ENCODE measurements at places on chromosomes 6 and 20. TPM values are rescaled to one million over a fixed set of nuclear protein-coding genes. Genes with fewer than 3 reads are reported as not detected.

Gene DEFB132
- total RNA-seq, result not detected

Gene TDRD6
- total RNA-seq, result 1.9 TPM

Gene OVOL2
- total RNA-seq, result 3.9 TPM

Gene TPBG
- total RNA-seq, result 27.0 TPM

Gene DSP
- total RNA-seq, result 33.9 TPM

Gene LGSN
- not detected for total RNA-seq

Gene SHLD1
- total RNA-seq, result 3.6 TPM

Gene PIGU
- total RNA-seq, result 17.3 TPM

DNA sequence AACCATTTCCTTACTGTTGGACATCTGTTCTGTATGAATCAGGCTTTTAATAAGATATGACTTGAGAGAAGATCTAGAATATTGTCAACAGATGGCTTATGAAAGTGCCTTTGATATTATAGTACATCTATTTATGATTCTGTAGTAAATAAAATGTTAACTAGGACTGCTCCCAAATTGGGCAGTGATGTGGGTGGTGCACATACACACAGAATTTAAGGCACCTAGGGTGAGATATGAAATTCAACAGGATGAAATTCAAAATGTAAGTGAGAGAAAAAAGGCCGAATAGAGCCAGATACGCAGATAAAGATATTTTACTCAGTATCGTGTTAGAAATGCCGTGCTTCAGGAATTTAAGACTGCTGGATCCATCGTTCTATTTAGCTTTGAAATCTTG is 26.3 kb downstream of the FAM50B start:
- no peak for DNase-seq

DNA sequence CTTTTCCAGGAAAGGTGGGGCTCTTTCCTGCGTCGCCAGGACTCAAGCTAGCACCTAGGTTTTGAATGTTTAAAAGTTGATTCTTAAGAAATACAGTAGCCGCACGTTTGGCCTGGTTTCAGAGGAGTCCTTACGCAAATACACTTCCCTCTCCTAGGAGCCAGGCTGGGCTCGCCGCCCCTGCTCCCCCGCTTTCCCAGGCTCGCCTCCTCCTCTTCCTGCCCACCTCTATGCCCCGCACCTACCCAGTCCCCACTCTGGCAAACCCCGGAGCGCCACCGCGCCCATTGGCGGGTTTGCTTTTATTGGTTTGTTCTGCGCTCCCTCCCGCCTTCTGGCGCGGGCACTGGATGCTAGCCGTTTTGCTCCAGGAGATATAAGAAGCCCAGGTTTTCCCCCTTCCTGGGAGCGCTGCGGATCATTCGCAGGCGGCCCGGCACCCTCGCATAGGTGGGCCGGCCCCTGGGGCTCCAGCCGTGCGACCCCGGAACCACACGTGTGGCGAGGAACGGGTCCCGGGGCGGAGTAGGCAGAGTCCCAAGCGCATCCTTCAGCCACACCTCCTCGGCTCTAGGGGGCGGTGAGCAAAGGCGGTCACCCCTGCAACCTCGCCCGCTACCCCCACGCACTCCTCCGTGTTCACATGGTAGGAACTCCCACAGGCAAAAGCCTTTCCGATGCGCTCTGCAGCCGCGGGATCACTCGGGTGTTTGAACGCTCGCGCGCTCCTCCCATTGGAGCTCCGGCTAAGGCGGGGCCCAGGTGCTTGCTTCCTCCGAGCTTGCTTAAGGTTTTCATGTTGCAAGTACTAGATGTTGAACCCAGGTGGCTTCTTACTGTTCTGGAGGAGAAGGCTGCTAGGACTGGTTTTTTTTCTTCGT is 119.0 kb downstream of the RTN4IP1 start:
- no peak for DNase-seq

DNA sequence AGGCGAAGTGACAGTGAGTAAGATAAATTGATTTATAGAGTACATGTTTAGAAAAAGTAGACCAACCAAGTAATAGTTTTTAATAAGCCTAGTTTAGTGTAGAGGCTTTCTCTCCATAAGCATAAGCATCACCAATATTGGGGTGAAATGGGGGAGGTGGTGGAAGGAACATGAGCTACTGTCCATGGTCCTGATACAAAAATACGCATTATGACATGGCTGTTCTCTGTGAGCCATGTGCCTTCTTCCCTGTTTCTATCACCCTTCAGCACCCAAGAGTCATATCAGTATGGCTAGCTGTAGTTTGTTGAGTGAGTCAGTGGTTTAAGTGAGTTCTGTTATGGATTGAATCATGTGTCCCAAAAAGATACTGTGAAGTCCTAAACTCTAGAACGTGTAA is 150.8 kb downstream of the EDN1 start:
- no peak for DNase-seq

- DNase-seq, result no peak
Measured at GRCh38 chr6:107192830-107193229, 77.5 kb upstream of the BEND3 start.

DNA sequence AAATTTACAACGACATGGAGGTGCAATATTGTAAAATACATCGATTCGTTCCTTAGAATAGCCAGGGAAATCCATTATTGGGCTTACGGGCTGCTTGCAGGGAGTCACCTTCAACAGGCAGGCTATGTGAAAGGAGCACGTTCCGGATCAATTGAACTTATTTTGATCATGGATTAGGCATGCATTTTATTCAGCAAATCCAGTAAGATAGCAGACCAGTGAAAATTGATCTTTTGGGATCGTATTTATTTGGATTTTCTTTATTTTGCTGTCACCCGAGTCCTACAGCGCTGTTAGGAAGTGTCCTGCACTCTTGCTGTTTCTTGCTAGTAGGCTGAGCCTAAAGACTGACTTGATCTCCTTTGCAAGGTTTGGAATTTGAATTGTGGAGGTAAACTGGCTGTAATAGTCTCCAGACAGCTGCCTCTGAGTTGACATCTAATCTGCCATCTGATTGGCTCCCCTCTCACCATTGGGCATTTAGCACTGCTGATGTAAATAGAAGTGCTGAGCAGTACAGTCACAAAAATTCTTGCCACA is 3.0 kb downstream of the ARID1B start:
- DNase-seq, result peak; percentile 70

DNA sequence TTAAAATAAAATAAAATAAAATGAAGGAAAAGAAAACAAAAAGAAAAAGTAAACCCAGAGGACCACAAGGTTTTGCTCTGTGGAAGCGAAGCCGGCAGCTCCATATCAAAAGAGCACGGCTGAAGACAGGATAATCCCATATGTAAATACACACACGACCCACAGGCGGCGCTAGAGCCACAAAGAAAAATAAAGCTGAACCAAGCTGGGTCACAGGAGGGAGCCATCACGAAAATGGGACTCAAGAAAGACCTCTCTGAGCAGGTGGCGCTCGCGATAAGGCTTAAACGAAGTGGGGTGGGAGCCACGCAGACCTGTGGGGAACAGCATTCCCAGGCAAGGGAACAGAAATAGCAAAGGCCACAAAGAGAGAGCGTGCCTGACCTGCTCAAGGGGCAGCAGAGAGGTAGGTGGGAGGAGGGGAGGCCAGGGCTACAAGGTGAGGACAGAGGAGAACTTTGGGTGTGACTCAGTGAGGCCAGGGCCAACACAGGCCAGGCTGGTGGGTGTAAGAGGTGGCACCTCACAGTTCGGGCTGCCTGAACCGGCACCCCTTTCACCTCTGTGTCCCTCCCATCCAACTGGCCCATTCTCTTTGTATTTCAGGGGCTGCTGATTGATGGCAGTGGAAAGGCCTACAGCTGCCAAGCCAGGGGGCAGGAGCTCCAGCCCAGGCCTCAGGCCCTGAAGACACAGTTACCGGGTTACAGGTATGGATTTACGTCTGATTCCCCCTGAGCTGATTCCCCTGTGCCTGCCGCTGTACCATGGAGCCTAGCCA is 26.0 kb downstream of the PTGIS start:
- no peak for DNase-seq

- DNase-seq, result no peak
Measured at GRCh38 chr6:113578691-113579090, 278.5 kb upstream of the MARCKS start.

GRCh38 chr6:107600936-107601335 is 111.0 kb downstream of the SOBP start:
- DNase-seq, result no peak

- DNase-seq, result no peak
Measured at GRCh38 chr6:24621626-24622289, 24.2 kb downstream of the KIAA0319 start.

- no peak for DNase-seq
Measured at GRCh38 chr6:34055223-34055933, 90.5 kb downstream of the GRM4 start.

DNA sequence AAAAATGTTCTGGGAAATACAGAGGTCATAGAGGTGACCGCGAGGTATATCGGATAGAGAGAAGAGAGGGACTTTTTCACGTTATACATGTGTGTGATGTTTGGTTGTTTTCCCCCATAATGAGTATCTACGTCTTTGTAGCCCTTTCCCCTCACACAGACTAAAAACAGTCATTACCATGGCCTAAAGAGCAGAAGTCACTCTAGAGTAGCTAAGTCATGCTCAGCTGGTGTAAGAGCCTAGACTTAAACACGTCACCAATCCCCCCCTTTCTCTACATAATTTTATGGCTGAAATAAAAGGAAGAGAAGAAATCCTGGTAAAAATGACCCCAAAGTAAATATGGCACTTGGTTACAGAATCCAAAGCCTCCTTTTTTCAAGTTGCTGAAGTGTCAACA is 6.0 kb upstream of the BEND3 start:
- DNase-seq, result no peak

DNA sequence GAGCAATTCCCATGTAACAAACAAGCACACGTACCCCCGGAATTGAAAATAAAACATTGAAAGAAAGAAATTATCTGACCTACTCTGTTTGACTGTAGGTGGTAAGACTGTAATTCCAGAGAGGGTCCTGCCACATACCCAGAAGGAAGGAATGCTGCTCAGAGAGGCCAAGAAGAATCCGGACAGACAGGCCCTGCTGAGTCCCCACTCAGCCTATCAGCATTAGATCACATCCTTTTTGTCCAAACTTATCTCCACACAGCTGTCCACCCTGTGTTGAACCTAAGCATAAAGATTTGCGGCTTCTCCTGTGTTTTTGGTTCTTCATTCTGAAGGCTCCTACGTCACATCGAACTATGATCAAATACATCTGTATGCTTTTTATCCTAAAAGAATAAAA is 591.9 kb downstream of the QKI start:
- DNase-seq, result no peak

- DNase-seq, result no peak
Measured at GRCh38 chr6:105594821-105595220, 191.9 kb upstream of the PREP start.

DNA sequence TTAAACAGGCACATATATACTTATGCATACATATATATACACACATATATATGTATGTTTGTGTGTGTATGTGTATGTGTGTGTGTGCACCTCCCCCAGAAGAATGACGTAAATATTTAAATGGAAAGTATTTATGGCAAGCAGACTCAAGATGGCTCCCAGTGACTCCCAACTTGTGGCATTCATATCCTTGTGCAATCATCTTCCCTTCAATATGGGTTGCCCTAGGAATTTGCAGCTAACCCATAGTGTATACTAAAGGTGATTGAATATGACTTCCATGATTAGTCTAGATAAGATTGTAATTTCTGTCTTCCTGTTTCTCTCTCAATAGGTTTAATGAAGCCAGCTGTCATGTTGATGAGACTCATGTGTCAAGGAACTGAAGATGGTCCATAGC is 127.6 kb downstream of the TRDN start:
- DNase-seq, result no peak

Data from urinary bladder (tissue), 4 donors.